ENCODE measurements at places on chromosomes 5 and 9. TPM values are rescaled to one million over a fixed set of nuclear protein-coding genes. Genes with fewer than 3 reads are reported as not detected.

DNA sequence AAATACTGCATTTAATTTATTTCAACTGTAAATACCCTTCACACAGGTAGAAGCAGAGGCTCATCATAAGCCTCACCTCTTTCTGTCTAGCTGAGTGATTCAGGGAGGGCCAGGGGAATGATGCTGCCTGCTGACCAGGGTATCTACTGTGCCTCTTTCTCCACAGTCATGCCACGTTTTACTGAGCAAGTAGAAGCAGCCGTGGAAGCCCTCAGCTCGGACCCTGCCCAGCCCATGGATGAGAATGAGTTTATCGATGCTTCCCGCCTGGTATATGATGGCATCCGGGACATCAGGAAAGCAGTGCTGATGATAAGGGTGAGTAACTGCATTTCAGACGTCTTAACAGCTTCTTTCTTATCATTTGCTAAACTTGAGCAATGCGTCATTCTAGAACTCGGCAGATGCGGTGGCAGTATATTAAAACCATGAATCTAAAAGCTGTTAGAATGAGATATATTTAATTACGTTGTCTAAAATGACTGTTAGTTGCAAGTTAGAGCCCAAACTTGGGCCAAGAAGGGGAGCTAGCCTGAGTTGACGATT, 50.0 kb upstream of the LRRTM2 start:
- H3K4me3 ChIP-seq: no peak overlapping the region
- DNase-seq: no peak
- no peaks in the 10 kb centered on the region for H3K4me1 ChIP-seq
- H3K36me3 ChIP-seq: no peaks in the 10 kb centered on the region

GRCh38 chr5:66633754-66634153, 37.6 kb downstream of the MAST4 start:
- H3K27ac ChIP-seq: no peak overlapping the region
- no peak for DNase-seq
- H3K4me1 ChIP-seq: no peaks in the 10 kb centered on the region

- H3K4me1 ChIP-seq: no peaks in the 10 kb centered on the region
- no peaks in the 10 kb centered on the region for H3K27me3 ChIP-seq
- no peaks in the 10 kb centered on the region for H3K36me3 ChIP-seq
- H3K4me3 ChIP-seq: no peak overlapping the region
Measured at GRCh38 chr9:84404095-84404686, 63.6 kb upstream of the SLC28A3 start.

GRCh38 chr5:156595132-156595787, 254.8 kb upstream of the PPP1R2B start:
- no peak overlapping the region for H3K27ac ChIP-seq
- H3K36me3 ChIP-seq: no peaks in the 10 kb centered on the region
- no peaks in the 10 kb centered on the region for H3K27me3 ChIP-seq
- no peak overlapping the region for H3K4me3 ChIP-seq
- H3K4me1 ChIP-seq: no peaks in the 10 kb centered on the region

DNA sequence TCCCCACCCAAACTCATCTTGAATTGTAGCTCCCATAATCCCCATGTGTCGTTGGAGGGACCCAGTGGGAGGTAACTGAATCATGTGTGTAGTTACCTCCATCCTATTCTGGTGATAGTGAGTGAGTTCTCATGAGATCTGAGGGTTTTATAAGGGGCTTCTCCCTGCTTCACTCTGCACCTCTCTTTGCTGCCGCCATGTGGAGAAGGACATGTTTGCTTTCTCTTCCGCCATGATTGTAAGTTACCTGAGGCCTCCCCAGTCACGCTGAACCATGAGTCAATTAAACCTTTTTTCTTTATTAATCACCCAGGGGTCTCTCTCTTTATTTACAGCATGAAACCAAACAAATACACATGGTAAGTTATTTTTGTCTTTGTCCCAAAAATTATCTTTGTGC, 726.1 kb downstream of the CDH18 start:
- no peaks in the 10 kb centered on the region for H3K36me3 ChIP-seq
- DNase-seq: no peak
- H3K4me3 ChIP-seq: no peak overlapping the region
- H3K4me1 ChIP-seq: no peaks in the 10 kb centered on the region
- no peak overlapping the region for H3K27ac ChIP-seq

DNA sequence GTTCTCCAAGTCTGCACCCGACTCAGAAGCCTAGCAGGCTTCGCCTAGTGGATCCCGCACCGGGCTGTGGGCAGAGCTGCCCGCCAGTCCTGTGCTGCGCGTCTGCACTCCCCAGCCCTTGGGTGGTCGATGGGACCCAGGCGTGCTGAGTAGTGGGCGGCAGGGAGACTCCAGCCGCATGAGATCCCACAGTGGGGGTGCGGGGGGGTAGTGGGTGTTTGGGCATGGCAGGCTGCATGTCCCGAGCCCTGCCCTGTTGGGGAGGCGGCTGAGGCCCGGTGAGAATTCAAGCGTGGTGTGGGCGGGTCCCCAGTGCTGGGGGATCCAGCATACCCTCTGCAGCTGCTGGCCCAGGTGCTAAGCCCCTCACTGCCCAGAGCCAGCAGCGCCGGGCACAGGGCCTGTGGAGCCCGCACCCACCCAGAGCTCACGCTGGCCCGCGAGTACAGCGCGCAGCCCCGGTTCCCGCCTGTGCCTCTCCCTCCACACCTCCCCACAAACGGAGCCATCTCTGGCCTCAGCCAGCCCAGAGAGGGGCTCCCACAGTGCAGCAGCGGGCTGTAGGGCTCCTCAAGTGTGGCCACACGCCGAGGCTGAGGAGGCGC, 53.9 kb upstream of the BNC2 start:
- H3K4me3 ChIP-seq: no peak overlapping the region
- H3K4me1 ChIP-seq: no peaks in the 10 kb centered on the region
- no peaks in the 10 kb centered on the region for H3K27me3 ChIP-seq
- H3K36me3 ChIP-seq: no peaks in the 10 kb centered on the region
- DNase-seq: no peak

DNA sequence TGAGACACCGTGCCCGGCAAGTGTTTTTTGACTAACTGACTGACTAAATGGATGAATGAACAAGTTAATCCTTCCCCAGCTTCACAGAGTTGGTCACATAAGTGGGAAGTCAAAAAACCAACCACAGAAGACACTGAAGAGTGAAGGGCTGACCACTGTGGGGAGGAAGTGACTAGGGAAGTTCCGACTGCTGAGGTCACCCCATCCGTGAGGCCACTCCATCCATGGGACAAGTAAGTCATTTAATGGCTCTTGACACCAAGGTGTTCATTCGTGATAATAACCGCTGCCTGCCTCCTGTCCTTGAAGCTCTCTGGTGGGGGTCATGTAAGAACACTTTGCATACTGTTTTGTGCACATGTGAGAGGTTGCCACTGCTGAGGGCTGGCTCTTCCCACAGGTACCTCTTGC, 22.2 kb upstream of the CXCL14 start:
- H3K27me3 ChIP-seq: no peaks in the 10 kb centered on the region
- DNase-seq: no peak
- no peak overlapping the region for H3K4me3 ChIP-seq
- H3K36me3 ChIP-seq: no peaks in the 10 kb centered on the region
- no peak overlapping the region for H3K27ac ChIP-seq

DNA sequence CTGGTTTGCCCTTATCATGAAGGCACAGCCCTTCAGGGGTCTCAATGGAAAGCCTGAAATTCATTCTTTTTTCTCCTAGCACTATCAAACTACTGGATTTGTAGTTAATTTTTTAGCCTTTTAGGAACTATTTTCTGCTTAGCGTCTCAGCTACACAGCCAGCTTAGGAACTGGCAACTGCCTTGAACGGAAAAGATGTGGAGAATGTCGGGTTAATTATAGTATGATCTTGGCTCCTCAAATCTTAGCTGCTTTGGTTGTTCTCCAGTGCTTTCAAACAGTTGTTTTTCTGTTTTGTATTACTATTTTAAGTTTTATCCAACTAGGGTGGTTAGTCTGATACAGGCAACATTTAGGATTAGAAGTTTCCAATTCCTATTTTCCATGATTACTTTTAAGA, 44.1 kb downstream of the CCNH start:
- no peak overlapping the region for H3K4me3 ChIP-seq
- no peak overlapping the region for H3K27ac ChIP-seq
- H3K36me3 ChIP-seq: peaks cover 13% of the 10 kb centered on the region
- no peak for DNase-seq
- no peaks in the 10 kb centered on the region for H3K27me3 ChIP-seq

DNA sequence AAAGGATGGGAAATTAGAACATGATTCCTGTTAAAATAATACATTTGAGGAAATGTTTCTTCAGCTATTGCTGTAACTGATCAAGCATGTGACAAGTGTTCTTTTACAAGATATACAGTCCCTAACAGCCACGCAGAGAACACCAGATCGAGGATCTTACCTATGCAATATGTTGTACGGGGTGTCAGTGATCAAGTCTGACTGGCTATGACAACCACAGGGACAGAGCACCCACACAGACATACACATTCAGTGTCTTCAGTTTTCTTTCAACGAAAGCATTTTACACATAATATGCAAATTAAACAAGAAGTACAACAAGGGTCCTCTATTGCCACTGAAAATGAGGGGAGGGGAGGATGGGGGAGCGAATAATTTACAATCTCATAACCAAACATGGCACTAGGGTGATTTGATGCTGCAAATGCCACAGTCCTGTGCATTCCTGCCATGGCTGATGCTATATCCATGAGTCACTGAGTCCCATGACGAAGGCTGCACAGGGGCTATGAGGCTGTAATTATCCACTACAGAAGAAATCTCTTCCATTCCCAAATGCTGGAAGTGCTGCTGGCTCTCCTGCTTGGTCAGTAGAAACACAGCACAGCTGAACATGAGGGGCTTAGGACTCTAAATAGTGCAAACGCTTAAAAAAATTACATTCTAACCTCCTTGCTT, 118.2 kb downstream of the KLHL3 start:
- no peak overlapping the region for H3K4me3 ChIP-seq
- DNase-seq: no peak
- peaks cover 13% of the 10 kb centered on the region for H3K36me3 ChIP-seq
- H3K27ac ChIP-seq: no peak overlapping the region
- H3K27me3 ChIP-seq: no peaks in the 10 kb centered on the region

- no peaks in the 10 kb centered on the region for H3K4me1 ChIP-seq
- no peak overlapping the region for H3K4me3 ChIP-seq
- H3K27ac ChIP-seq: no peak overlapping the region
- H3K36me3 ChIP-seq: no peaks in the 10 kb centered on the region
Measured at GRCh38 chr5:164475339-164475977, 970.0 kb downstream of the MAT2B start.

DNA sequence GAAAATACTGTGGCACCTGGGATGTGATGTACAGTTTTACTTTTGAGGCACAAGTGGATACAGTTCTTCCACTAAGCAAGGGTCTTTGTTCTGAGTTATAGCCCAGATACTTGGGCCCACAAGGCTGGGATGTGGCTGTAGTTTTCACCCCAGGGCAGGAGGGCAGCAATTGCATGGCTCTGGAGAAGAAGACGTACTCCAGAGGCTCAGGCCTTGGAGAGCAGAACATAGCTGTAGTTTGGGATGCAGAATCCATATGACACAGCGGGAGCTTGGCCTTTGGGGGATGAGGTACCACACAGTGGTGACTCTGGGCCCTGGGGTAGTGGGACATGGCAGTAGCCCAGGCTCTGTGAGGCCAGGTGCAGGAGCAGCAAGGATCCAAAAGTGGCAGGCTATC, 110.8 kb upstream of the FSTL4 start:
- H3K36me3 ChIP-seq: no peaks in the 10 kb centered on the region
- H3K4me1 ChIP-seq: no peaks in the 10 kb centered on the region
- H3K4me3 ChIP-seq: no peak overlapping the region

- no peaks in the 10 kb centered on the region for H3K4me1 ChIP-seq
- no peaks in the 10 kb centered on the region for H3K27me3 ChIP-seq
- no peaks in the 10 kb centered on the region for H3K36me3 ChIP-seq
- no peak for DNase-seq
- no peak overlapping the region for H3K27ac ChIP-seq
- H3K4me3 ChIP-seq: no peak overlapping the region
Measured at GRCh38 chr5:59789197-59789596, 104.3 kb downstream of the PDE4D start.

DNA sequence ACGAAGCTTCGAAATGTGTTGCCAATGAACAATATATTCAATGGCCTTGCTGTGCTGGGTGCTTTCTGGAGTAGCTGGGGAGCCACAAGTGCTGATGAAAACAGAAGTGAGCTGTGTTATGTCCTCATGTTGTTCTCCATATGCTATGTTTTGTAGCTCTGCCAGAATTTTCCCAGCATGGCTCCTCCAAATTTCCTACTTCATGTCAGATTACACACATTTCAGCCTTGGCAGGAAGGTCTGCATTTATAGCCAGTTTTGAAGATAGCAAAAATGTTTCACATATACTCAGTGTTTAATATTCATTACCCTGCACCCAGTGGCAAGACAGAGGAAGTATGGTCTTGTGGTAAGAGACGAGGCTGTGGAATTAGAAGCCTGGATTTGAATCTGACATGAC, 22.6 kb upstream of the NMUR2 start:
- H3K27ac ChIP-seq: no peak overlapping the region
- H3K27me3 ChIP-seq: no peaks in the 10 kb centered on the region
- no peaks in the 10 kb centered on the region for H3K4me1 ChIP-seq
- no peaks in the 10 kb centered on the region for H3K36me3 ChIP-seq

DNA sequence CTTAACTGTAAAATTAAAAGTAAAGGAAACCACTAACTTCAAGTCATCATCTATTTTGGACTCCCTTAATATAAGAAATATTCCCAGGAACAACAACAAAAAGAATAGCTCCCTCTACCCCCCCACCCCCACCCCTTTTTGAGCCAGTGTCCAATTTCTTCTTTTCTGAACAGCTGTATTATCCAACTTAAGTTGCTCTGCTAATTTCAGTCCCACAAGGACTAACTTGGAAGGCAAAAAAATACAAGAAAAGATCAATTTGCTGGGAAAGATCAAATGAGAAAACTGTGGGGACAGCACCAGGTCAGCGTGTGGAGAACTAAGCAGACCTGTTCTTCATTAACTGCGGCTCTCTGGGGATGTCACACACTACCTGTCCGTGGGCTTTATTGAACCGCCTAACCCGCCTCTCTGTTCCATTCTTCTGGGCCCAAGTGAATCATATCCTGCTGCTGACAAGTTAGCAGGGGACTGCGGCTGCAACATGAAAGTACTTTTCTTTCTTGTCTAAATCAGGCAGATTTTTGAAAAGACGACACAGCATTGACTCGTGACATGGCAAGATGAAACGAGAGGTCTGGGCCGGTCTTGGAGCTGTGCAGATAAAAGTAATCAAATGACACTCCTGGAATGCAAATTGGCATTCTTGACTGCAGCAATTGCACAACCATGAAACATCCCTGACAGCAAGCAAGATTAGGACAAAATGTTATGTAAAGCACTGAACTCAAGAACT, 2.7 kb downstream of the BNC2 start:
- no peaks in the 10 kb centered on the region for H3K36me3 ChIP-seq
- H3K4me1 ChIP-seq: no peaks in the 10 kb centered on the region
- H3K27me3 ChIP-seq: peaks cover 3% of the 10 kb centered on the region
- H3K27ac ChIP-seq: no peak overlapping the region

Gene C5orf52
- not detected for total RNA-seq

Gene SVEP1
- total RNA-seq: not detected

Measured in CD4-positive, alpha-beta memory T cell (primary cell).